ENCODE measurements at places on chromosomes 11 and 22. TPM values are rescaled to one million over a fixed set of nuclear protein-coding genes. Genes with fewer than 3 reads are reported as not detected.
A peak's percentile ranks its signal among the peaks of the same experiment; 100 is the strongest.

The OR5B21 gene
- not detected for total RNA-seq

The TMPRSS6 gene
- not detected for total RNA-seq

The OR10A2 gene
- total RNA-seq: not detected

The MS4A3 gene
- not detected for total RNA-seq

GRCh38 chr22:23409976-23410375 lies 170.1 kb downstream of the IGLL1 start:
- DNase-seq: no peak

GRCh38 chr11:130675371-130675821 lies 227.0 kb downstream of the ADAMTS15 start:
- peak; percentile 81 for DNase-seq

GRCh38 chr11:2897048-2897447 lies 11.5 kb upstream of the CDKN1C start:
- DNase-seq: no peak

GRCh38 chr22:20751185-20751851 lies 22.6 kb upstream of the SERPIND1 start:
- no peak for DNase-seq

DNA sequence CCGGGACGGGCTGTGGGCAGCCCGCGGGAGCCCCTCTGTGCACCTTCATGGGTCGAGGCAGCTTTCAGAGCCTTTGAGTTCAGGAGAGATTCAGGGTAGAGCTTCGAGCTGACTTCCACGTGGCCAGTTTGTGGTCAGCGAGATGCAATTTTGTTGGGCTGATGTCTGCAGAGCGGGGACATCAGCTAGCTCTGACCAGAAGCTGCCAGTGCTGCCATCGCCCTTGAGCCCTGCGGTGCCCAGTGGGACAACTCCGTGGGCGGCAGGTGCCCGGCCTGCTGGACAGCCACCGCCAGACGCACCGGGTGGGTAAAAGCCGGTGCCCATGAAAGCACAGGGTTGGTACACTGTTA lies 719 bp downstream of the TALDO1 start:
- no peak for DNase-seq

GRCh38 chr11:39113606-39114005 lies 2345.8 kb downstream of the LRRC4C start:
- no peak for DNase-seq

DNA sequence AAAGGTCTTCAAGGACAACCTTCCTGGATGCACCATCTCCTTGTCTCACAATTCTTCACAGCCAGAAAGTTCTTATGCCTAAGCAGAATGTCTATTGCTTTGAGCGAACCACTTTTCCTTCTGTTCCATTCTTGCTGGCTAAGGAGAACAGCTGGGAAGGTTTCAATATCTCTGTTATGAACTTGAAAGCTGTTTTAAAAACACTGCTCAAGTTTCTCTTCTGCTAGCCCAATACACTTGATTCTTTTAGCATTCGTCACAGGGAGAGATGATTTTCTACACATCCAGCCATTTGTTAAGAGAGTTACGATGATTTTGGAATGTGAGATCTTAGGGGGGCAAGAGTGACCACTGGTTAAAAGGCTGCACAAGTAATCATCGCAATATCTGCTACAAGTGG lies 249.3 kb downstream of the KIRREL3 start:
- no peak for DNase-seq

DNA sequence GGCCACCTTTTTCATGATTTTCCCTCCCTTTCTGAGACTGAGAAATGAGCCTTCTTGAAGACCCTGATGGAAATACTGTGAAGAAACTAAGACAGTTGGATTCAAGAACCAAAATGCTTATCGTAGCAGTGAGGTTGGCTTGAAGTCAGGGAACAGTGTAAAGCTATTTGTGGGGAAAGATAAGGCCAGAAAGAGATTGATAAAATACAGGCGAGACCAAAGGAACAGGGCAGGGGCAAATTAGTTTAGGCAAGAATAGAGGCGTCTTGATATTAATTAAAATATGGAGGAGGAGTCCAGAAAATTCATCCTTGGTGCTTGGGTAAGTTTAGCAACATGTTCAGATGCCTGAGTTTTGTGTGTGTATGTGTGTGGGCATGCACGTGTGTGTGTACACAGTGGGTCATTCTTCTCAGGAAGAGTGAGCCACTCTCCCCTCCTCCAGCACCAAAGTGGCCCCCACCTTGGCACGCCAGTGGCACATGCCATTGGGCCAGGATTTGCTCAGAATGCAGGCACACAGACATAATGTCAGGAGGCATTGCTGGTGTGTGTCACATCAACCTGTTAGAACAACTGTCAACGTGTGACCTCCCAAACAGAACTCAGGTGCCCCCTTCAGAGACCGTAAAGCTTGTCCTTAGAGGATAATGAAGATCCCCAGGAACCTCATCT lies 3.9 kb upstream of the EHF start:
- peak; percentile 55 for DNase-seq

All from heart left ventricle (tissue), 16 donors.